ENCODE measurements at places on chromosomes 11 and 22.
A peak's percentile ranks its signal among the peaks of the same experiment; 100 is the strongest.

GRCh38 chr11:63761188-63761587 is 7.4 kb downstream of the ZFTA start:
- no peak for DNase-seq

DNA sequence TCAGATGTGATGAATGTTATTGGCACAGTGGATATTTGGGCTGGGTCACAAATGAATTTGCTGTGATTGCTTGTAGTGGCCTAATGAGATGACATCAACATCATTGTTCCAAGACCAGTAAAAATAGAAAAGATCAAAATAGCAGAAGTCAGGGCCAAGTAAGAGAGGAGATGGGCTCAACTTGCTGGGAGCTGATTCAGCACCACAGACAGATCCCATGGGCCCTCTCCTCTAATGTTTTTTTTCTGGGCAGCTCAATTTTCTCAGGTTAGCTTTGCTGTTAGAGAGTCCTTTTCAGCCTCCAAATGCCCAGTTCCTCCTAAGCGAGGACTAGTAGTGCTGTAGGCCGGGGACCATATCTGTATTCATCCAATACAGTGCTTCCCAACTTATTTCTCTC is 86.0 kb upstream of the IZUMO1R start:
- DNase-seq: no peak

- DNase-seq: no peak
Measured at GRCh38 chr11:1544536-1544935, 27.5 kb downstream of the DUSP8 start.

DNA sequence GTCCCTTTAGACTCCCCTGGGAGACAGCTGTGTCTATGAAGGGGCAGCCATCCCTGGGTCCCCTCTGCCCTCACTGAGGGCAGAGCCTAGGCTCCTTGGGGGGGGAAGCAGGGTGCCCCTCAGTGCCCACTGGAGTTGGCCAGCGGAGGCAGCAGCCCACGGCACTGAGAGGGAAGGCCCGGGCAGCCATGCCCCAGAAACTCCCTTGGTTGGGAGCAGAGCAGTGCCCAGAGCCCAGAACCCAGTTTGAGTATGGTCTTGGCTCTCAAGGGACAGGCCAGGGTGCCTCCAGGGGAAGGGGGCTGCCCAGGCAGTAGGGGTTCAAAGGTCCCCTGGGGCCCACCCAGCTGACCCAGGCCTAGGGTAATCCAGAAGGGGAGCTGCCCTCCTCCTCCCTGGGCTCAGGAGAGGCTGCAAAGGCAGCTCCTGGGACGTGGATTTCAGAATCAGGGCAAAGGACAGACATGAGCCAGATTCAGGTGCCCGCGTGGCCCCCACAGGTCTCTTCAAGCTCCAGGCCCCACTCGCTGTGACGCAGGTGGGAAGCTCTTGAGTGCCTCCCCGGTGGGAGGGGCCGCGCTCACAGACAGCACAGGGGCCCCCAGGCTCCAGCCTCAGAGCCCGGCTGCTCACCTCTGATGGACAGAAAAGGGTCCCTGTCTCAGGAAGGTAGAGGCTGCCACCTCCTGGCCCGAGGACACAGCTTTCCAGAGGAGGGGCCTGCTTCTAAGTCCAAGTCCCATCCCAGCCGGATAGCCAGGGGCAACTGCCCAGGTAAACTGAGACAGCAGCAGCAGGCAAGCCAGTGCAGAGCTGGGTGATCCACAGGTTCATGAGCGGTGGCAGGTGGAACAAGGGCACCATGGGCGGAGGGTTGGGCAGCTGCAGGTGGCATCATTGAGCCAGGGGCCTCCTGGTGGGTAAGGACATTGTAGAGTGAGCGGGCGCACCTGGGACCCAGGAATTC is 2.6 kb downstream of the C11orf21 start:
- peak; percentile 69 for DNase-seq

DNA sequence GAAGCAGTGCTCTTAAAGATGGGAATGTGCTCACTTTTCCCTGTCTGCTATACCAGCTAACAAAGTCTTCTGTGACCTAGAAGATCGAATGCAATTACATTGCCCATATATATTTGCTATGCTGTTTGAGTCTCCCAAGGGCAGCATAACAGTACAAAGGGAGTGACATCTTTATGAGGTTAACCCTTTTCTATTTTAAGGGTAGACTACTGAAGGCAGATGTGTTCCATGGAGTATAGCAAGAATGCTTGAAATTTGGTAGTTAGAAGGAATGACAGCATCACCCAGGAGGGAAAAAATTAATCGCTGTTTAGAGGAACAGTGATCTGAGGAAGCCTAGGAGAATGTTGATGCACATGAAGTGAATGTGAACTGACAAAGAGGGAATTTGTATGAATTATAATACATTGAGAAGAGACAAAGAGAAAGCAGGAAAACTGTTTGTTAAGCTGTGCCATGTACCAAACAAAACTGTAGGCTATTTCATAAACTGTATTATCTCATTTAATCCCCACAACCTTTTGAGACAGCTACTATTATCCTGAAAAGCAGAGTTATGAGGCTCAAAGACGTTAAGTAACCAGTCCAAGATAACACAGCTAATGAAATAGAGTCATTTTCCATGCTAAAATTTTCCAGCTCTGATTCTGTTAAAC is 13.0 kb downstream of the MAML2 start:
- DNase-seq: no peak

- no peak for DNase-seq
Measured at GRCh38 chr11:111526501-111526900, 11.9 kb downstream of the HOATZ start.

DNA sequence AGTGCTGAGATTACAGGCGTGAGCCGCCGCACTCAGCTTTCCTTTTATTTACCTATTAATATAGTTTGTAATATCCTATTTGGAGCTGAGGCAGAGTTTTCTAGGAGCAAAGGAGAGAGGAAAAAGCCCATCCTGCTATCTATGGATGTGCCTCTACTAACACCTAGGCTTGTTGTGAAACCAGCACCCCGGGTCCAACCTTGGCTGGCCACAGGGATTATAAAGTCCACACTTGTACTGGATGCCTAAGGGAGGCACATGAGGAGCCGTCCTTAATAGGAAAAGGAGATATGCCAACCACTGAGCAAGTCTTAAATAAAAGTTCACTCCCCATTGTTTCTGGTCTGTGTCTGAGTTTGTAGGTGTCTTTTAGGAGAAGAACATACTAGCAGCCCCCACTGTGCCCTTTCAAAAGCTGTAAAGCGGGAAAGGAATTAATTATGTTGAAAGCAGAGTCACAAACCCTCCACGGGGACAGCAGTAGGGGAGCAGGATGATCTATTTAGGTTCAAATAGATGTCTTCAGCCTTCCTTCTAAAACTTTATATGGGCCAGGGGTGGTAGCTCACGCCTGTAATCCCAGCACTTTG is 29.3 kb downstream of the RRP7A start:
- no peak for DNase-seq

DNA sequence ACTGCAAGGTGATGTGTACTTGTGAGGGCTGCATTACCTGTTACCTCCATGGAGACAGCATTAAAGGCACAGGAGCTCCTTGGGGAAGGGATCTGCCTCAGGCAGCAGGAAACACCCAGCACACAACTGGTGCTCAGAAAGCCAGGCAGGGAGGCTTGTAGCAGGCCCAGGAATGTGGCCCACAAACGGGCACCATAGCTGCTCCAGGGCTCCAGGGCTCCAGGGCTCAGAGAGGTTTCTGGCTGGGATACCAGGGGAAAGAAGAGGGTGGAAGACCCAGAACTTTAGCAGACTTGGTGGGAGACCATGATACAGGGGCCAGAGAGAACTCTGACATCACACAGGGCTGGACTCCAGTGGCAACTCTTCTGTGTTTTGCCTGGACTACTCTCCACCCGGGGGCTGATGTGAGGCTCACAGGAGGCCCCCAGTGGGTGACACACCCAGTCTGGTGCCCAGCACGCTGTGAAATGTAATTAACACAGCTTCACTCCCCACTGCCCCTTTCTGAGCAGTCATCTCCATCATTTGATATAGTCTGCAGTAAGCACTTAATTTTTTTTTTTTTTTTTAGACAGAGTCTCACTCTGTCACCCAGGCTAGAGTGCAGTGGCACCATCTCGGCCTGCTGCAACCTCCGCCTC is 14.7 kb upstream of the SULT4A1 start:
- DNase-seq: no peak

DNA sequence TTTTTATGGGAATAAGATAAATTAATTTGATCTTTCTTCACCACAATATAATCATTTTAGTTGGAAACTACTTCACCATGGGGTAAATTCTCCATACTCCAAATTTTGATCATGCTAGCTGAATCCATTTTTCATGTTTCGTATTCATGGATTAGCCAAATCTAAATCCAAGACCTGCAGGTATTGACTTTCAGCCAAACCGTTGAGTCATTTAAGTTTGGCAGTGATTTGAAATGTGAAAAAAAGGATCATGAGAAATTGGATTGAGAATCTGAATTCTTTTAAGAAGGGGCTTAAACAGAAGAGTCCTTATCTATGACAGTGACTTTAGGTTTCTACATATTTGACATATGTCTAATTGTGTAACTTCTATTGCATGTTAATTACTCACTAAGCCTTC is 5.3 kb downstream of the GAS2 start:
- DNase-seq: no peak

DNA sequence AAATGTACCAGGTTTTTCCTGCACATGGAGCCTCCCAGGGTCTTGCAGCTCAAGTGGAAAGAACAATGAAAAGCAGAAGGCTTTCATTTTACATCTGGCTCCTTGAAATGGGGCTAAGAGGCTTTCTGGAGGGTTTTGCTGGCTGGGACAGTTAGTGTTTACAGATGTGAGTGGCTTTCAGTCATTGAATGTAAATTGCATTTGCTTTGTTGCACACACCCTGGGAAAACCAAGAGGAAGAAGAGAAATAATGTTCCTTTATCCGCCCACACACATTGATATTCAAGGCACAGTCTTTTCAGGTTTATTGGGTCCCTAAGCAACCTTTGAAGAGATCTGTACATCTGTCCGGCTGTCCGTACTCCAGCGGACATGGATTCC is 144.5 kb downstream of the SPON1 start:
- no peak for DNase-seq

GRCh38 chr11:90171359-90171758 is 36.9 kb downstream of the NAALAD2 start:
- no peak for DNase-seq

- DNase-seq: no peak
Measured at GRCh38 chr11:67315325-67315909, 12.1 kb downstream of the SSH3 start.

GRCh38 chr11:117428186-117428855 is 100.7 kb downstream of the CEP164 start:
- DNase-seq: no peak

GRCh38 chr11:44709966-44710365 is 16.8 kb upstream of the TSPAN18 start:
- no peak for DNase-seq

GRCh38 chr22:19880786-19881569 is 26.3 kb upstream of the GNB1L start:
- DNase-seq: peak; percentile 86

DNA sequence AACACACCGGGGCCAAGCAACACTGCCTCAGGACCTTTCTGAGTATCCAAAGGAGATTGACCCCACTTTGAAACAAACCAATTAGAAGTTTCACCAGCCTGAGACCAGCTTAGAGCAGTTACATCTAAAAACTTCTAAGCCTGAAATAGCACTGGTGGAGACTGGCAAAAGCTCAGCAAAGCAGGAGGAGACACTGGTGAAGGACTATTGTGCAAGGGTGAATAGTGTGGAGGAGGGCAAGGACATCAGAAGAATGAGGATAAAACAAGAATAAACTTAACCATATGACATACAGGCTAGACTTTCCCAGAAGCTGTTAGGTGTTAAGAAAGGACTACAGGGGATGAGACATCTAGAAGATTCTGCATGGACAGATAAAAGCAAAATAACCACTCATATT is 152.4 kb downstream of the FCHSD2 start:
- no peak for DNase-seq

DNA sequence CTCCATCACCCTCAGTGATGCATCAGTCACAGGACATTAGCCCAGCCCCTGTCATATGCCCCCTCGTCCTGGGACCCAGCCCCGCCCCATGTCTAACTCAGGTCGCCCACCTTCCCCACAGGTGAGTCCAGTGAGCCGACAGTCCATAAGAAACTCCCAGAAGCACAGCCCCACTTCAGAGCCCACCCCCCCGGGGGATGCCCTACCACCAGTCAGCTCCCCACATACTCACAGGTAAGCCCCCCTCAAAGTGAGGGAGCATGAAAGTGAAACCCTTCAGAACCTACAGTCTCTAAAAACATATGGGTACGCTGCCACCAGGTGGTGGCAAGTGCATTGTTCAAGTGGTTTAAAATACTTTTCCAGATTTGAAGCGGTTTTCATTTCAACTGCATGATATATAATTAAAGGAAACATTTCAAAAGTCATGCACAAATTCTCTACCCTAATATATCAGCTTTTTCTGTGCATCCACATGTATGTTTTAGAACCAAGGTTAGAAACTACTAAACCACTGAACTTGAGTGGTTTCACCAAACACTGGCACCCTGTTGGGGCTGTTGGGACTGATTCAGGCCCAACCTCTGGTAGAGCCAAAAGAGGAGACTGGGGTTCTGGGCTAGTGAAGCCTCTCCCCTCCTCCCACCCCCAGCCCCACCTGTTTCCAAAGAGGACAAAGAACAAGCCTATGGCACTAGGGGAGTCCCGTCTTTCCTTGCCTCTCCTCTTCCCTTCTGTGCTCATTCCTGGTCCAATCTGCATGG is 17.3 kb downstream of the EPS8L2 start:
- DNase-seq: peak; percentile 59

DNA sequence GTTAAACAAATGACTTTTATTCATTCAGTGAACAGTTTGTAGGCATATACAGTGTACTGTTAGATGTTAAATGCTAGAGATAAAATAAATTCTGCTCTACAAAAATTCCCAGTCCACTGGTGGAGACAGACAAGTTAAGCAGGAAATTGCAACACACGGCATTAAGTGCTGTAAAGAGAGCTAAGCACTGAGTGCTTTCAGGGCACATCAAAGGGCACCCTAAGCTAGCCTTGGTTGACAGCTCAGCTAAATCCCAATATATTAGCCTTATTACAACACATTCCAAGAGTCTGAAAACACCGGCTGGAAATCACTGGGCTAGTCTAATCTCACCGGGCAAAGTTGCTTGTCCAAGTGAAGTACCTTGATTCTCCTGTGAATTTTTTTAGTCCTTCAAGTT is 55.1 kb downstream of the NOX4 start:
- DNase-seq: no peak

Measured in Calu3 (cell line).